ENCODE measurements at places on chromosomes 11 and 22. TPM values are rescaled to one million over a fixed set of nuclear protein-coding genes. Genes with fewer than 3 reads are reported as not detected.

EFCAB6 gene
- 1.0 TPM for total RNA-seq

DNA sequence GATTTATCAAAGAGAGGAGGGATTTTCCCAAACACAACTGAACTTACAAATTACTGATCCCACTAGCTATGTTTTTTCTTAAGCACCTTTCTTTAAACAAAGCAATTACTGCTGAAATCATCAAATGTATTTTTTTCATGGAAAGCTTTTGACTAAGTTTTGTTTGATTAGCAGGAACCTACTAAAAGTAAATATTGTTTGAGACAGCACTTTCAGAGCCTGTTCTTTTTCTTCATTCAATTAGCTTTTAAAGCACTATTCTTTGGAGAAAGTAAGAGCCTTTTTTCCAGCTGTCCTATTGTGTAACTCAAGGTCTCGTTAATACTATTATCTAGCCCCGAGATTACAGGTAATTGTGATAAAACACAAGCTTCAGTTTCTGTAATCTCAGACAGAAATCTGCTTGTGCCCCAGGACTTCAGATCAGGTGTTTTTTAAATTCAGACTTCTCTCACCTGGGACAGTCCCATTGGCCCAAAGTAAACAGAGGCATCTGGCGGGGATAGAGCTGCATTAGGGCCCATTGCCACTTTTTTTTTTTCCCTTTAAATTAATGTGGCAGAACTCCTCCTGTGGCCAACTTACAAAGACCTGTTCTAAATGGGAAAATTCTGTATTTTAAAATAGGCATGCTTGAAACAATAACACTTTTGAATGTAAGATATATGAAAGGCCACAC, 11.0 kb downstream of the CSTPP1 start:
- DNase-seq, result peak; percentile 4
- H3K4me3 ChIP-seq, result no peak overlapping the region
- peaks cover 25% of the 10 kb centered on the region for H3K4me1 ChIP-seq
- peak overlapping the region; percentile 89 for H3K27ac ChIP-seq
- H3K36me3 ChIP-seq, result no peaks in the 10 kb centered on the region

GRCh38 chr11:45485070-45485707, 180.2 kb downstream of the CHST1 start:
- H3K36me3 ChIP-seq, result no peaks in the 10 kb centered on the region
- no peaks in the 10 kb centered on the region for H3K27me3 ChIP-seq
- no peak overlapping the region for H3K27ac ChIP-seq
- peaks cover 4% of the 10 kb centered on the region for H3K4me1 ChIP-seq
- no peak overlapping the region for H3K4me3 ChIP-seq
- DNase-seq, result no peak

- no peak overlapping the region for H3K27ac ChIP-seq
- H3K36me3 ChIP-seq, result no peaks in the 10 kb centered on the region
- peak; percentile 2 for DNase-seq
- H3K4me3 ChIP-seq, result no peak overlapping the region
- H3K4me1 ChIP-seq, result no peaks in the 10 kb centered on the region
Observed at GRCh38 chr22:47205081-47205491, 442.6 kb downstream of the TBC1D22A start.

- no peaks in the 10 kb centered on the region for H3K36me3 ChIP-seq
- no peak for DNase-seq
- H3K27ac ChIP-seq, result no peak overlapping the region
- no peak overlapping the region for H3K4me3 ChIP-seq
Observed at GRCh38 chr11:7492253-7492652, 6.9 kb downstream of the OLFML1 start.

- H3K36me3 ChIP-seq, result no peaks in the 10 kb centered on the region
- H3K27ac ChIP-seq, result no peak overlapping the region
- no peaks in the 10 kb centered on the region for H3K27me3 ChIP-seq
- no peak for DNase-seq
- H3K4me1 ChIP-seq, result peaks cover 13% of the 10 kb centered on the region
Observed at GRCh38 chr22:45200230-45200629, 36.5 kb downstream of the NUP50 start.

GRCh38 chr22:49954991-49955580, 5.5 kb upstream of the PIM3 start:
- no peaks in the 10 kb centered on the region for H3K27me3 ChIP-seq
- DNase-seq, result no peak
- H3K36me3 ChIP-seq, result no peaks in the 10 kb centered on the region
- H3K4me1 ChIP-seq, result peaks cover 49% of the 10 kb centered on the region
- H3K27ac ChIP-seq, result no peak overlapping the region

GRCh38 chr22:45598596-45599217, 72.9 kb upstream of the ATXN10 start:
- H3K36me3 ChIP-seq, result no peaks in the 10 kb centered on the region
- peaks cover 13% of the 10 kb centered on the region for H3K4me1 ChIP-seq
- no peak overlapping the region for H3K4me3 ChIP-seq
- H3K27ac ChIP-seq, result no peak overlapping the region
- DNase-seq, result no peak

GRCh38 chr11:110988671-110989070, 256.9 kb upstream of the POU2AF2 start:
- DNase-seq, result no peak
- H3K36me3 ChIP-seq, result no peaks in the 10 kb centered on the region
- H3K4me1 ChIP-seq, result no peaks in the 10 kb centered on the region
- no peaks in the 10 kb centered on the region for H3K27me3 ChIP-seq
- no peak overlapping the region for H3K4me3 ChIP-seq
- H3K27ac ChIP-seq, result no peak overlapping the region

GRCh38 chr11:100875521-100875869, 188.4 kb downstream of the ARHGAP42 start:
- no peaks in the 10 kb centered on the region for H3K27me3 ChIP-seq
- no peaks in the 10 kb centered on the region for H3K4me1 ChIP-seq
- no peak overlapping the region for H3K27ac ChIP-seq
- no peaks in the 10 kb centered on the region for H3K36me3 ChIP-seq
- no peak overlapping the region for H3K4me3 ChIP-seq
- no peak for DNase-seq

C11orf24 gene
- 42.8 TPM for total RNA-seq

DNA sequence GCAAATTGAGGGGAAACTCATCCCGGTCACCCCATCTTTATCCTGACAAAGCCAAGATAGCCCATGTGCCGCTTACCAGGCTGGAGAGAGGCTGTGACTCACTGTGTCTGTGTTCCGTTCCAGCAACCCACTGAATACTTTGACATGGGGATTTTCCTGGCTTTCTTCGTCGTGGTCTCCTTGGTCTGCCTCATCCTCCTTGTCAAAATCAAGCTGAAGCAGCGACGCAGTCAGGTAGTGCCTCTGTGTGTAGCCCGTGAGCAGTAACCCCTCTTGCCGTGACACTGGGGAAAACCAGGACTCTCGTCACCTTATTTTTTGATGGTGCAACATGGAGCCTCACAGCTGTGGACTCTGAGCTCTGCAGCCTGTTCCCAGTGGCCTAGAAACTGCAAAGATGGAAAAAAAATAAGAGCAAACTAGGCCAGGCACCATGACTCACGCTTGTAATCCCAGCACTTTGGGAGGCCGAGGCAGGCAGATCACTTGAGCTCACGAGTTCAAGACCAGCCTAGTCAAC, 16.9 kb downstream of the C22orf31 start:
- H3K4me3 ChIP-seq, result no peak overlapping the region
- peak overlapping the region; percentile 46 for H3K27ac ChIP-seq
- peak; percentile 28 for DNase-seq
- no peaks in the 10 kb centered on the region for H3K27me3 ChIP-seq
- no peaks in the 10 kb centered on the region for H3K36me3 ChIP-seq

DNA sequence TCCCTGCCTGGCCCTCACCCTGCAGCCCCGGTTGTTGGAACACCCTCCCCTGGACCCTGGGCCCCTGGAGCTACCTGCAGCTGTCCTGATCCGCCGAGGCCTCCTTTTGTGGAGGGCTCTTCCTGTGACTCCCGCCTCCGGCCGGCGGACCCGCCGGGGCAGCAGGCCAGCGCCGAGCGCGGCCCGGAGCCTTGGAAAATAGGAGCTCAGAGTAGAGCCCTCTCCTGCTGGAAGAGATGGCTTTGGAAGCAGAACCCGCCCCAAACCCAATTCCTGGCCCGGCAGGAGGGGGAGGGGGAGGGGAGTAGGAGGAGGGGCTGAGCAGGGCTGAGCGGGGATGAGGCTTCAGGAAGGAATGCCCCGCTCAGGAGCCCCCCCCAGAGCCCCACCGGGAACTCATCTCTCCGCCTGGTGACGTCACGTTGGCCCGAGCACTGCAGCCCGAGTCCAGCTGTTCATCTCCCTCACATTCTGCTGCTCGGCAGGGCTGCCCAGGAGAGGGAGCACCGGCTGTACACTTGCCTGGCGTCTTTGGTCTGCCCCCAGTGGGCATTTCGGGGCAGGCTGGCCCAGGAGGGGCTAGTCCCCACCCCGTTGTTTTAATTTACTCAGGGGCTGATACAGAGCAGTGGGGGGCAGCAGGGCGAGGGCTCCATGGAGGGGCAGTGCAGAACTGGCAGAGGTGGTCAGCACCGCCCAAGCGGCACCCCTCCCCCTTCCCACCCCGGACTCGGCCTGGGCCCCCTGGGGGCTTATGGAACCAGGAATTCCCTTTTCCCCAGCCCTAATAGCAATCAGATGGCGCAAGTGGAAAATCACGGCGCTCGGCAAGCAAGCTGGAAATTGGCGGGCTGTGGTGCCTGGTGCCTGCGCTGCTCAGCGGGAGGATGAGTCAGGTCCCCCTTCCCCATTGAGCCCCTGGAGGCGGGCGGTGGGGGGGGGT, at the start of gene MRGPRF:
Gene MRGPRF (minus strand): TSS at position 238 of the 943 bp plus-strand sequence. CDS start 3,345 bp downstream, outside the sequence.
- H3K27ac ChIP-seq, result peak within 1 kb of the TSS; percentile 93
- no peaks in the 10 kb centered on the region for H3K27me3 ChIP-seq
- peak within 1 kb of the TSS; percentile 17 for H3K4me3 ChIP-seq
- peak; percentile 77 for DNase-seq

GLYATL2 gene
- 0.90 TPM for total RNA-seq

GRCh38 chr11:48034926-48035871, 54.8 kb downstream of the PTPRJ start:
- H3K36me3 ChIP-seq, result no peaks in the 10 kb centered on the region
- no peak overlapping the region for H3K27ac ChIP-seq
- H3K27me3 ChIP-seq, result no peaks in the 10 kb centered on the region
- no peak for DNase-seq
- no peak overlapping the region for H3K4me3 ChIP-seq

DEUP1 gene
- total RNA-seq, result 0.40 TPM

GRCh38 chr11:22690871-22691270, 24.5 kb downstream of the GAS2 start:
- no peak overlapping the region for H3K27ac ChIP-seq
- H3K4me3 ChIP-seq, result no peak overlapping the region

TSSK2 gene
- not detected for total RNA-seq

GRCh38 chr11:75801362-75802020, 13.5 kb upstream of the UVRAG start:
- no peak for DNase-seq
- H3K36me3 ChIP-seq, result no peaks in the 10 kb centered on the region
- H3K27me3 ChIP-seq, result no peaks in the 10 kb centered on the region
- H3K4me1 ChIP-seq, result no peaks in the 10 kb centered on the region
